Chondrocyte (in vitro differentiated cells): ENCODE measurements at places on chromosomes 11 and 22. TPM values are rescaled to one million over a fixed set of nuclear protein-coding genes. Genes with fewer than 3 reads are reported as not detected.

DNA sequence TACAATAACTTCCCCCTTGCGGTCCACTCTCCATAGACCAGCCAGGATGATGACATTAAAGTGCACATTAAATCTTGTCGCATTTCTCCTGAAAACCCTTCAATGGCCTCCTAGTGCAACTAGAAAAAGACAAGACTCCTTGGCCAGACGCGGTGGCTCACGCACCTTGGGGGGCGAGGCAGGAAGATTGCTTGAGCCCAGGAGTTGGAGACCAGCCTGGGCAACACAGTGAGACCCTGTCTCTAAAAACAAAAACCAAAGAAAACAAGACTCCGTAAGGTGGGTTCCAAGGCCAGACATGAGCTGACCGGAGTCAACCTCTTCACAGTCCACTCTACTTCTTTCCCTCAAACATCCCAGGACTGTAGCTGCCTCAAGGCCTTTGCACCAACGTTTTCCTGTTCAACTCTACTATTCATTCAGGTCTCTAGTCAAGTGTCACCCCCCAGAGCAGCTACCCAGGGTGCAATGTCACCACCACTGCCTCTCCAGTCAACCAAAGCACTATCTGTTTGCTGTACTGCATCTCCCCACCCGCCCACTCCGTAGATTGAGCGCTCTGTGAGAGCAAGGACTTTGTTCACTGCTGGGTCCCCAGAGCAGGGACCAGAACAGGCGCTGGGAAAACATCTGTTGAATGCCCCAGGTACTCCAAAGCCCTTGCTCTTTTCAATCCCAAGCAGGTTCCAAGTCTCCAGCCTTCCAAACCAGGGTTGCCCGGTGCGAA, 739 bp downstream of the ZMAT5 start:
- DNase-seq = no peak
- peaks cover 19% of the 10 kb centered on the region for H3K4me1 ChIP-seq
- H3K27ac ChIP-seq = peak overlapping the region; percentile 94
- H3K27me3 ChIP-seq = no peaks in the 10 kb centered on the region
- peaks cover 2% of the 10 kb centered on the region for H3K36me3 ChIP-seq

DNA sequence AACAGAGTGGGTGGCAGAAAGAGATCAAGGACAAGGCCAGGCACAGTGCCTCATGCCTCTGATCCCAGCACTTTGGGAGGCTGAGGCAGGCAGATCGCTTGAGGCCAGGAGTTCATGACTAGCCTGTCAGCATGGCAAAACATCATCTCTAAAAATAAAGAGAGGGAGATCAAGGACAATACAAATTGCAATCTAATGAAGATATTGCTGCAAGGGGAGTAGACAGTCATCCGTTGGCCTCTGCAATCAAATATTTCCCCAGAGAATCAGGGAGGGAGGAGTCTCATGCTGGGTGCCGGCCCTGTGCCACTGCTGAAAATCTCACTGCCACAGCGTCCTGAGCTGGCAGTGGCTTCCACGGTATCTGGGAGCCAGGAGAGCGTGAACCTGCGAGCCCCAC, 19.4 kb upstream of the IL17RA start:
- DNase-seq = no peak
- H3K36me3 ChIP-seq = no peaks in the 10 kb centered on the region
- no peak overlapping the region for H3K27ac ChIP-seq
- H3K27me3 ChIP-seq = peaks cover 33% of the 10 kb centered on the region
- no peak overlapping the region for H3K4me3 ChIP-seq

The ADM gene
- 33.0 to 53.8 TPM (median 49.2 TPM) in 3 replicates for total RNA-seq

DNA sequence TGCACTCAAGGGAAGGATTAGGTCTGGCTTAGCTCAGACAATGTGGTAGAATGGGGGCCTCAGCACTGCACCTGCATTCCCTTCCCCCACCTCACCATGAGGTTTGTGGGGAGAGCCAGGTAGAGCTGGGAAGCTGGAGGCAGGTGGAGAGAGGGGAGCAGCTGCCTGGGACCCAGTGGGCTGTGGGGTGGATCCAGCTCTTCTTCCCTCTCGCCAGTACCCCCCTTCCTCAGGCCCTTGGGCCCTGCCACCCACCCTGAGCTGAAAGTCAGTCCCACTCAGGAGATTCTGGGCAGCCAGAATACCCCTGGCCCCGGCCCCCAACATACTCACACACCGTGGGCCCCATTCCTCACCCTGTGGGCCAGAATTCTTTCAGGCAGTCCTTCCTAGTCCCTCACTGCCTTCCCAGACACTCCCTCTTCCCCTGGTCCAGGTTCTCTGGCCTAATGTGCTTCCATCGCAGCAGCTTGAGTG, 3.1 kb upstream of the POLD4 start:
- H3K27ac ChIP-seq = peak overlapping the region; percentile 100
- DNase-seq = no peak
- H3K4me3 ChIP-seq = no peak overlapping the region

- H3K27ac ChIP-seq = no peak within 1 kb of the TSS
- H3K4me3 ChIP-seq = no peak within 1 kb of the TSS
- H3K27me3 ChIP-seq = peaks cover 8% of the 10 kb centered on the region
- no peaks in the 10 kb centered on the region for H3K36me3 ChIP-seq
- no peak for DNase-seq
These were observed at the start of gene OR52E4 for GRCh38 chr11:5880329-5880728. OR52E4 (plus strand) TSS chr11:5880629; CDS start chr11:5884293, 3,664 bp downstream.

DNA sequence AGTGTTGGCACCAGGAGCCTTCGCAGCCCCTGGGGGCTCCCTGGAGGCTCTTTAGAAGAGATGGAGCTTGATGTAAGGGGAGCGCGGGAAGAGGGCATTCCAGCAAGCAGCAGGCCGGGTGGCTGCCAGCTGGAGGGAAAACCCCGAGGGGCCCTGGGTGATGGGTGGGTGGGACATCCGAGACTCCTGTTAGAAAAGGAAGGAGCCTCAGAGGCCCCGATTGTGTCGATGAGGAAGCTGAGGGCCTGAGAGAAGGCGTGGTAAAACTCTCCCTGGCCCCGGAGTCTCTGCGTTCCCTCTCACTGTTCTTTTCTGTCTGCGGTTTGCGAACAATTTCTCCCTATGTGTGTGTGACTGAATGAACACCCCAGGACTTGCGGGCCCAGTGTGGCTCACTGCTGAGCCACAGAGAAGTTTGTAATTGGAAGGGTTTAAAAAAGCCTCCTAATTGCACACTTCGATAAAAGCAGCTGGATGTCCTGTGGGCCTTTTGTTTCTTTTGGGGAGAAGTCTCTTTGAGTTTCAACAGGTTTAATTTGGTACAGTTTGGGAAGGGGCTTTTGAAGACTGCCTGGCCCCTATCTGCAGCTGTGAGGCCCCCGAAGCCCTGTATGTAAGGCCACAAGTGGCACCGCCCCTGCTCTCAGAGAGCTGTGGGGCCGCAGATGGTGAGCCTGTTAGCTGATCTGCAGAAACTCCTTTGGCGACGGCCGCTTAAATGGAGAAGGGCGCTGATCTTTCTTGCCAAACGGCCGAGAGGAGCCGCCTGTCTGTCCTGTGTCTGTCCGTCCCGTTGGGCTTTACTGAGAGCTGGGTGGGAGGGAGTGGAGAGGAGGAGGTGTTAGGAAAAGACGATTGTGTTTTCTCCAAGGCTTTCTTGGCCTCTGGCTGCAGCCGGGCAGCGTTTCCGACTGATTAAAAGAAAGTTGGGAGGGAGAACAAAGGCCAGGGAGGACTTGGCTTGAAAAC, 2.0 kb downstream of the FBLN1 start:
- H3K4me1 ChIP-seq = peaks cover 36% of the 10 kb centered on the region
- no peaks in the 10 kb centered on the region for H3K36me3 ChIP-seq
- peak overlapping the region; percentile 96 for H3K27ac ChIP-seq
- H3K27me3 ChIP-seq = no peaks in the 10 kb centered on the region

The KIAA1671 gene
- 27.5 to 36.6 TPM (median 28.5 TPM) in 3 replicates for total RNA-seq

The CREBZF gene
- 27.4 to 38.1 TPM (median 28.4 TPM) in 3 replicates for total RNA-seq

DNA sequence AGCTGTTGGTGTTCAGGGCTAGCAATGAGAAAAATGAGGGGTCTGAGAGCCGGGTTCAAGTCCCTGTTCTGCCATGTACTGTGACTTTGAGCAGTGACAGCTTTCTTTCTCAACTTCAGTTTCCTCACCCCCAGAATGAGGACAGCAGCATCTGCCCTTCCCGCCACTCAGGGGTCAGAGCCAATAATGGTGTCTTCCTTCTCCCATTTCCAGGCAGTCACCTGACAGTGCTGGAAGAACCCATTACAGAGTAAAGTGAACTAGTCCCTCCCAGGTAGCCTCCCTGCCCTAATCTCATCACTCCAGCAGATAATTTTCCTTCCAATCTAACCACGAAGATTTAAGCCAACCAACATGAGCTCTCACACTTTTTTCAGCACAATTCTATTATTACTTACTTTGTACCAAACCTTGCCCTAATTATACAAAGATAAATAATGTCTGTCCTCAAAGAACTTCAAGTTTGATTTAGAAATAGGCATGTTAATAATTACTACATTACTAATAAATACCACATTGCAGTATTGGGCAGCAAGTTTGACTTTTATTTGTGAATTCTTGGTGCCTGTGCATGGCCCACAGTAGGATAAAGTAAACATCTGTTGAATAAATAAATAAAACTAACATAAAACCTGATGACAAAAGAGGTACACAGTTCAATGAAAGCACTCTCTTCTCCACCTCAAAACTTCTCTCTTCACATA, 61.0 kb downstream of the SERGEF start:
- H3K4me1 ChIP-seq = peaks cover 15% of the 10 kb centered on the region
- H3K27me3 ChIP-seq = no peaks in the 10 kb centered on the region

DNA sequence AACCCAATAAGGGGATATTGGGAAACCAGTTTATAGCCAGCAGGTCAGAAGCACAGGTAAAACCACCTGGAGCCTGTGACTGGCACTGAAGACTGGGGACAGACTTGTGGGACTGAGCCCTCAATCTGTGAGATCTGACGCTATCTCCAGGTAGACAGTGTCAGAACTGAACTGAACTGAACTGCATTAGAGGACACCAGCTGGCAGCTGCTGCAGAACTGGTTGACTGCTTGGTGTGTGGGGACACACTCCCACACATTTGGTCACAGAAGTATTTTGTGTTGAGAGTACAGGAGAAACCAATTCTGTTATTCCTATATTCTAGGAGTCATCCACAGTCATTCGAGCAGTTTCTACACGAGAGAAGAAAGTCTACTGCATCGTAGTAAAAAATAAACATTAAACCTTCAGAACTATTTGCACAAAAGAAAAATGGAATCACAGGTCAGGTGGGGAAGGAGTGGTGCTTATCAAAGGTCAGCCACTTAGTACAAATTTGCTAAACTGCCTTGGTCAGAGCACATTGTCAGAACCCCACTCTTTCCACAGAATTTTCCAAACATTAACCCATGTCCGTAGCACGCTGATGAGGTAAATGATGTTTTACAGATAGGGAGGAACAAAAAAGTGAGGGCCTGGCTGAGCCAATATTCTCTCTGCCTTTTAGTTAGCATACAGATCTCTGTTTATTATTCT, 77.2 kb downstream of the SIK3 start:
- no peak for DNase-seq
- no peak overlapping the region for H3K27ac ChIP-seq
- no peak overlapping the region for H3K4me3 ChIP-seq
- peaks cover 5% of the 10 kb centered on the region for H3K4me1 ChIP-seq
- no peaks in the 10 kb centered on the region for H3K36me3 ChIP-seq

GRCh38 chr11:65300621-65301275, 13.9 kb upstream of the CDC42EP2 start:
- H3K4me1 ChIP-seq = peaks cover 52% of the 10 kb centered on the region
- no peak overlapping the region for H3K4me3 ChIP-seq
- peak; percentile 38 for DNase-seq
- H3K36me3 ChIP-seq = peaks cover 3% of the 10 kb centered on the region
